Kidney glomerular epithelial cell (primary cell): ENCODE measurements at places on chromosomes 6 and 20.

- no peak for DNase-seq
Observed at GRCh38 chr6:42385339-42385738, 66.4 kb downstream of the TRERF1 start.

DNA sequence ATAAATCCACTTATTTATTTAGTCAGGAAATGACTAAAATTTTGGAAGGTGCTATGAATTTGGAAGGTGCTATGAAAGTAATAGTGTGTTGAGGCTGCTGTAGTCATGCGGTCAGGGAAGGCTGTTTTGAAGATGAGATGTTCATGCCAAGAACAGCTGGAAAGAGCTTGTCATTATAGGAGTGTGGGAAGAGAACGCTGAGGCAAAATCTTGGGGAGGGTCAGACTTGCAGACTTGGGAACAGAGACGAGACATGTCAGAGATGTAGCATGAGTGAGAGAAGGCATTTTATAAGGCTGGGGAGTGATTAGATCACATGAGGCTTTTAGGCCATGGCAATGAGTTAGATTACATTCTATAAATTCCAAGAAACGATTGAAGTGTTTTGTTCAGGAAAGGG is 124.0 kb upstream of the B3GAT2 start:
- peak; percentile 20 for DNase-seq

DNA sequence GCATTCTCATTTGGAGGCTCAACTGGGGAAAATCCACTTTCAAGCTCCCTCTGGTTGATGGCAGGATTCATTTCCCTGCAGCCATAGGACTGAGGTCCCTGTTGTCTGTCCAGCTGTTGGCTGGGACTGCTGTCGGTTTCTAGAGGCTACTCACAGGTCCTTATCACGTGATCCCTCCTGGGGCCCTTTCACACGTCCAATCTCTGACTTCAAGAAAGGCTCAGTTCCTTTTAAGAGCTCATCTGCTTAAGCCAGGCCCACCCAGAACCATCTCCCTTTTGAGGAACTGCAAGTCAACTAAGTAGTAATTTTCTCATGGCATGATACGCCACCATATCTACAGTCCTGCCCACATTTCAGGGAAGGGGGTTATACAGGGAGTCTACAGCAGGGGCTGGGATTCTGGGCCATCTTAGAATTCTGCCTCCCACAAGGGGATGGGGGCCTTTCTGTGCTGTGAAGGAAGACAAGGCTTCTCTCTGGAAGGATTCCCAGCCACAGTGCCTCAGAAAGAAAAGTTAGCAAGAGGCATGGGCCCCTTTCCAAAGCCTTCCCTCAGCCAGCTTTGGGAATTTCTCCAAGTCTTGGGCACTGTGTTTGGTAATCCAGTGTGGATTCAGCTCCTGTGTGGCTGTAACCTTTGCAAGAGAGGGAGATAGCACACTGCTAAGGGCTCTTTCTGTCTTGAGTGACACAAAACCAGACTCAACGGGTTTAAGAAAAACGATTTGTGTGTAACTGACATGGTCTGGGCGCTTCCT is 66.4 kb downstream of the CTCFL start:
- no peak for DNase-seq

- no peak for DNase-seq
Observed at GRCh38 chr6:144462058-144462457, 176.9 kb downstream of the UTRN start.

DNA sequence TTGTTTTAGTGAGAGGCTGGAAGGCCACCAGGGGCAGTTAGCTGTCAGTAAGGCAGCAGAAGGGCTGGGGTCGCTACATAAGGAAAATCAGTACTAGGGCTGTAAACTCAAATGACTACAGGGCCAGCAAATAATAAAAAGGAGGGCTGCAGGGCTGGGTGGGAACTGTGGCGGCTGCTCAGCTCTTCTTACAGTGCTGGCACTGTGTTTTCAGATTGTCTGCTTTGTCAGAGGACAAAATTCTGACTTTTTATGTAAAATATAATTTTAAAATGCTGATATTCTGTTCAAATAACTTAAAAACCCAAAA is 23.2 kb downstream of the HLA-A start:
- no peak for DNase-seq

DNA sequence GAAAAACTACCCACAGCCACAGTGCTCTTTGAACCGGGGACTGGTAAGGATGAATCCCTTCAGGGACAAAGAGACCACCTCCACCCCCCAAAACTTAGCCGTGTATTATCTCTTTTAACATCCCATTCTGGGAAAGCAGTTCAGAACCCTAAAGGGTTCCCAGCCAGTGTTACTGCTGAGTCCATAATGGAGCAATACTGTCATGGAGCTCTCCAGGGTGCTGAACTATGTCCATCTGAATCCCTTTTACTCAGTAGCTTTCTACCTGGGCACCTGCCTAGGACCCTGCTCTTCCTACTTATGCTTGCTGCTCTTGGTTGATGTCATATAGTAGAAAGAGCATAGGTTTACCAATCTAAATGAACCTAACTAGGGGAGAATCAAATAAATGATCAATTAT is 22.3 kb upstream of the SAYSD1 start:
- DNase-seq, result peak; percentile 28

GRCh38 chr6:7975764-7976146 is 65.2 kb upstream of the TXNDC5 start:
- DNase-seq, result no peak
